ENCODE measurements at places on chromosomes 6 and 20.

GRCh38 chr6:63600136-63600535, 27.9 kb downstream of the LOC128125822 start:
- no peak for DNase-seq

- no peak for DNase-seq
Measured at GRCh38 chr6:115511771-115512170, 548.9 kb downstream of the FRK start.

- DNase-seq, result no peak
Measured at GRCh38 chr20:48711044-48711428, 116.8 kb downstream of the PREX1 start.

- no peak for DNase-seq
Measured at GRCh38 chr6:97820400-97820799, 537.4 kb upstream of the MMS22L start.

DNA sequence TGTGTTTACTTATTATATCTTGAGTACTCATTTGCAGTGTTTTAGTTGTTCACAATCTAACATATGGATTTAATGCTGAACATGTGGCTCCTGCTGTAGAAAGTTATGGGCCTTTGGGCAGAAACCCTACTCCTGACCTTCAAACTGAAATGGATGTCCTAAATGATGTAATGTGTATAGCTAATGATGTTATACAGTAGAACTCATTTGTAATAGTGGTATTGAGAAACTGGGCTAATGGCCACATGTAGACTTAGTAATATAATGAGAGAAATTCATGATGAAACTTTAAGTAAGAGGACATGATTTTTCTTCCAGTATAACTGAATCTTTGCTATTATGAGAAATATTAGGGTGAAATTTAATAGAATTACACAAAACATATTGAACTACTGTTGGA, 121.3 kb upstream of the PTPRK start:
- DNase-seq, result peak; percentile 35

GRCh38 chr6:52724406-52725121, 38.7 kb downstream of the GSTA2 start:
- DNase-seq, result peak; percentile 68

DNA sequence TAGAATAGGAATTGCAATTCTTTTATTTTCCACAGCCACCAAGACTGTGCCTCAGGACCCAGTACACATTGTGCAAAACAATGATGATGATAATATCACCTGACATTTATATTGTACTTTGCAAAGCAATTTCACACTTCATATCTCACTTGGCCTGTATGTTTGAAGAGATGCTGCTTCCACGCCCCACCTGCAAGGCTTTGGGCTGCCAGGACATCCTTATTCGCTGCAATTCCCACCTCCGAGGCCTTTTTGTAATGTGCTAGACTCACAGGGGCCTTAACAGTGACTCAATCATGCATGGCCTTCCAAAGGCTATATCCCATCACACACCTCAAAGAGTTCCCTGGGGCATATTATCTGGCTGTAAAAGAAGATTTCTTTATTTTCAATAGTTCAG, 200.9 kb downstream of the MYLK4 start:
- no peak for DNase-seq

DNA sequence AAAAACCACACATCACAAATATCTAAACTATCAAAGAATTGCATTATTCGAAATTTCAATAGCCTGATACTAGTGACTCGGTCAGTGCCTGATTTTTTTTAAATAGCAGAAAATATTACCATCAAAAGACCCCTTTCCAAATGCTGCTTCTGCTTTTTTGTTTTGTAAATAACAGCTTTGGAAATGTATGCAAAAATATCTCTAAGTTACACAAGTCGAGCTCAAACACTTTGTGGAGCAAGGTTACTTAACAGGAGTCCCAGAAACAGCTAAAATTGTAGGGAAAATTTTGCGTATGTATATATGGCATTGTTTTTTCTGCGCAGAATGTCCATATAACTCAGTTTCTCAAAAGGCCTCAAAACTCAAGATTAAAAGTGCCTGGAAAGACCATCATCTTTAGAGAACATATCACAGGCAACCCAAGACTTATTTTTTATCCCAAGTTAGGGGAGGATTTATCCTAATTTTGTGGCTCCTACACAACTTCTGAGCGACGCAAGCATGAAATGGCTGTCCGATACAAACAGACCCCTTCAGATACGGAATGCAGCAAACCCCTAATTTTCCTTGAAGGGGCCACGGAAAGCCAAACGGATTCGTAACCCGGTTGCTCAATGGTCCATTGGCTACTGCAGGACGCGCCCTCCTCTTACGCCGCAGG, 1.3 kb downstream of the CEP85L start:
- peak; percentile 36 for DNase-seq

DNA sequence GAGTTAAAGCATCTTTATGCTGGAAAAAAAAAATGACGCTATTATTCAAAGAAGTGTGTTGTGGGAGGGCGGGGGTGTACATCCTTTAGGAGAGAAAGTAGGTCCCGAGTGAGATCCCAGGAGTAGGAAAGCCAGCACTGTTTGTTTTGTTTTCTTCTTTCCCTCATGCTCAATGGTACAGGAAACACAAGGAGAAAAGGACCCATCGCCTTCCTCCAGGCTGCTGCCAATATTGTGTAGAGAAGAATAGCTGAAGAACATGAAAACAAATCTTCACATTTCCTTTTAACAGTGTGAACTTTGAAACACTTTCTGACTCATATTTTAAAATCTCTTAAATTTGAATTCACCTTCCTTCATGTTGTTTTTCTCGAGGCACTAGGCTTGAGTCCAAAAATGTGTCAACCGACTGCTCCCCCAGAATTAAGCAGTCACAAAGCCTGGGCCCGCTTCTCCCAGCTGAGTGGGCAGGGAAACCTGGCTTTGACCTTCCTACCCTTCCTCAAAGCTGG, 22.3 kb downstream of the PPP1R16B start:
- no peak for DNase-seq

DNA sequence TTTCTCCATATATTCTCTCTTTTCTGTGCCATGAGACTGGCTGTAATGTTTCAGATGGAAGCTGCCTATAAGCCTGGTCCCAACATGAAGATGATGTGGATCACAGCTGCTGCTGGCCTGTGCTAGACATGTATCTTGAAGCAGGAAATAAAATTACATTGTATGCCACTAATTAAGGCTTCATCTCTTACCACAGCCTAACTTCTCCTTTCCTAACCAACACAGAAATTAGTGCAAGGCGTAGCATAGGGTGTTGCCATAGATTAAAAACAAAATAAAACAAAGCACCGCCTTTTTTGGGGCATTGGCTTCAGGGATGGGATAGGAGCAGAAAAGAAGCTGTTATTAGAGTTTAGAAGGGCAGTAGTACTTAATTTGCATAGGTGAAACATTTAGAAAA, 4.7 kb upstream of the SLC17A4 start:
- no peak for DNase-seq

DNA sequence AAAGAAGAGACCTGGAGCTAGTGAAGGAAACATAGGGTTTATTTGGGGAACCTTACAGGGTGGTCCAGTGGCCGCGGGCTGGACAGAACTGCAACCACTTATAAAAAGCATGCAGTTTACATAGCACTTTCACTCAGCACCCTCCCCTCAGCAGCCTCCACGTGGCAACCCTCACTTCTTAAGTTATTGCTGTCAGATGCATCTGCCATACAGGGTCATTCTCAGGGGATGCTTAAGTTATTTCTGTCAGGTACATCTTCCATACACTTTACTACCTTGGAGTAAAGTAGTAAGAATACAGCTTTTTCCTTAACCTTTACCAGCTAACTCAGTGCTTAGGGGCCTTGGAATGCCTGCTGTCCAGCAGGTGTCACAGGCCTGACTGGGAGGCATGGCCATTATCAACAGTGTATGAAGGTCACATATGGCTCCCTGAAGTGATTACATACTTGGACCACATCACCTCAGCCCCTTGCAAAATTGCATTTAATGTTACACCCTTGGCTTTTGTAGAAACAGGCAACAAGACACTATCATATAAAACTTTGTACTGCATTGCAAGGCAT, 2.0 kb upstream of the NOL7 start:
- DNase-seq, result no peak

DNA sequence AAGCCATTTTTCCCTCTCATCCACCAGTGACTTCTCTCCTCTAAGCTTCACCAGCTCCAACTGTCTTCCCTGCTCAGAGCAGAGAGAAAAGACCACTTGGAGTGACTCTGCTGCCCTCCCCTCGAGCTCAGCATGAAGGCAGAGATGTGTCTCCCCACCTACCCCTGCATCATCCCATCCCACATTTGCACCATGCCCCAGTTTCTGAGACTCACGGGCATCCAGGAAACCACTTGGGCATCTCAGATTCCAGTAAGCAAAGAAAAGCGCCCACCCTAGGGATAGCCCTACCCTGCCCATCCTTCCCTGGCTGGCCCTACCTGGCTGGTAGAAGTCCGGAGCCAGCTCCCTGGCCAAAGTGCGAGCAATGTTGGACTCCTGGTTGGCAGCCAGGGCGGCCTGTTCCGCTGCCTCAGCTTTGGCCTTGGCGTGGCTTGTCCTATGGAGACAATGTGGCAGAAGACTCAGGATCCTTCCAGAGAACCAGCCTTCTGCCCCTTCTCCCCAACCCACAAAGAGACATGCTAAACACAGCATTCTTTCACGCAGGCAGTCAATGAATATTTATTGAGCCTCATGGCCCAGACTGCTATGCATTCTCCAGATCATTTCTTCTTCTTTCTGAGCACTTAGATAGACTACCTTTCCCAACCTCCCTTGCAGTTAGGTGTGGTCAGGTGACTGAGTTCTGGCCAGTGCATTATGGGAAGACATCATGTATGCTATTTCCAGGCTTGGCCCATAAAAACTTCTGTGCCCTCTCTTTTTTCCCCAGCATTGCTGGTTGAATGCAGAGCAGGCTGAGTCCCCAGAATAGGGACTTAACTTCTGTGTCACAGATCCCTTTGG, 68.6 kb downstream of the JPH2 start:
- DNase-seq, result no peak

GRCh38 chr6:56541030-56541600, 101.6 kb downstream of the DST start:
- peak; percentile 30 for DNase-seq

- DNase-seq, result no peak
Measured at GRCh38 chr20:51457533-51457932, 85.0 kb downstream of the NFATC2 start.

GRCh38 chr6:106051226-106051625, 34.9 kb upstream of the PRDM1 start:
- no peak for DNase-seq

All from bronchial epithelial cell (primary cell).